Fibroblast of skin of back (primary cell): ENCODE measurements at places on chromosomes 4 and X.

DNA sequence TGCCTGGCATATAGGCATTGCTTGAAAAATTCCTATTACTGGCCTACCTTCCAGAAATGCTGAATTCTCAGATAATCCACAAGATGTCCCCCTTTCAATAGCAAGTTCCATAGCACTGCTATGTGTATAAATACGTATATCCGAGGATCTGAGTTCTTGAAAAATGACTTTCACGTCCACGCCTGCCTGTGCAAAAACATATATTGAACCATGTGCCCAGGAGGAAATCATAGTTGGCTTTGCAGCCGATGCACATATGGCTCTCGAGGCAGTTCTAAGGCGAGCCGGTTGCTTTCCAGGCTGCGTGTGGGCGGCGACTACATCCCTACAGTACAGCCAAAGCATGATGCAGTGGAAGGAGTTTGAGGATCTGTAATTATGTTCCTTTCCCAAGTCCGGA, 55.4 kb upstream of the ESX1 start:
- peak; percentile 35 for DNase-seq

GRCh38 chrX:46325312-46325877, 219.8 kb downstream of the ZNF674 start:
- peak; percentile 91 for DNase-seq

DNA sequence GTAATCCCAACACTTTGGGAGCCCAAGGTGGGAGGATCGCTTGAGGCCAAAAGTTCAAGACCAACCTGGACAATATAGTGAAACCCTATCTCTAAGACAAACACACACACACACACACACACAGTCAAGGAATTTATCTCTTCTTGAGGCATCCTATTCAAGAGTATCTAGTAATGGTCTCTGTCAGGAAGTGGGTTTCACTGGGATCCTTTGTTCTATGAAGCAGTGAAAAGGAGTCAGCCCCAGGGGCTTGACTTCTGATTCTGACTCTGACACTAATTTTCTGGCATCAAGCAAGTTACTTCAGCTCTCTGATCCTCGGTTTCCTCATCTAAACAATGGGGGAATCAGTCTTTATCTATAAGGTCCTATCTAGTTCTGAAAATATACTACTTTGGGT, 34.8 kb downstream of the UTP14A start:
- DNase-seq: no peak

GRCh38 chr4:25450491-25450901, 73.4 kb downstream of the ANAPC4 start:
- no peak for DNase-seq

DNA sequence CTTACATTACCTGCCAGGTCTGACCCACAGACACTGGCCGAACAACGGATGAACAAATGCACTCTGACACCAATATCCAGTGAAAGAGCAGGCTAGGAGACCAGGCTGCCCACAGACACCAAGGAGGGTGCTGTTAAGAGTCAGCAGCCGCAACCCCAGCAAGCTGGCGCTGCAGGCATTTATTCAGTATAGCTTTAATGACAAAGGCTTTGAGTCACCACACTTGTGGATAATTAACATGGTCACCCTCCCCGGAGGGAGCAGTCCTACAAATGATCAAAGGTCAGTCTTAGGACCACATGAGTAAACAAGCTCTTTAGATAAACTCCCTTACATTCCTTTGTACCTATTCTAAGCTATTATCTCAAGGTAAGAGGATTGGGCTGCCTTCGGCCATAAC, 368.5 kb upstream of the GRID2 start:
- no peak for DNase-seq

DNA sequence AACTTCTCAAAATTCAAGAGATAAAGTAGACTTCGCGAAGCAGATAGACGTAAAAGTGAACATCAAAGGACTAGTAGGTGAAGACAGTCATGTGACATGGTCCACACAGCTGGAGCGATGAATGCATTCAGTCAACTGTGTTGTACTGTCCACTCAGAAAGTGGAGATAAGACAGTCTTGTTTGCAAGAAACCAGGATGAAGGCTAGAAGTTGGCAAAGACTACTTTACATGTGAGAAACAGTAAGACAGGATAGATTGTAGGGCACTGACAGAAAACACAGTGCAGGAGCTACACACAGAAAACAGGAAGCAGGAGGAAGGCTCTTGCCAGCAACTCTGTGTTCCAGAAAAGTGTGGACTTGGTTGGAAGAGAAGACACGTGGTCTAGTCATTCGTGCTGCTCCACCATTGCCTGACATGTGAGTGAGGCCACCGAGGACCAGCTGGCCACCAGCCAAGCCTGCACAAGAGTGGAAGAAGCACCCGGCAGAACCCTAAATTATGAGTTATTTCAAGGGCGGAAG, 78.9 kb downstream of the FAT1 start:
- no peak for DNase-seq

DNA sequence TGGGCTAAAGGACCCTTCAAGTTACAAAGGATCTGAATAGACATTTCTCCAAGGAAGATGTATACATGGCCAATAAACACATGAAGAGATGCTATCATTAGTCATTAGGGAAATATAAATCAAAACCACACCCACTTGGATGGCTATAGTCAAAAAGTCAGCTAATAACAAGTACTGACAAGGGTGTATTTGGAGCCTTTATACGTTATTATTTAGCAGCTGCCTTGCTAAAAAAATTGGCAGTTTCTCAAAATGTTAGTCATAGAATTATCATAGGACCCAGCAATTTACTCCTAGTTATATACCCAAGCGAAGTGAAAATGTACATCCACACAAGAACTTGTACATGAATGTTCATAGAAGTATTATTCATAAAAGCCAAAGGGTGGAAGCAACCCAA, 112.7 kb upstream of the DUSP21 start:
- DNase-seq: no peak

DNA sequence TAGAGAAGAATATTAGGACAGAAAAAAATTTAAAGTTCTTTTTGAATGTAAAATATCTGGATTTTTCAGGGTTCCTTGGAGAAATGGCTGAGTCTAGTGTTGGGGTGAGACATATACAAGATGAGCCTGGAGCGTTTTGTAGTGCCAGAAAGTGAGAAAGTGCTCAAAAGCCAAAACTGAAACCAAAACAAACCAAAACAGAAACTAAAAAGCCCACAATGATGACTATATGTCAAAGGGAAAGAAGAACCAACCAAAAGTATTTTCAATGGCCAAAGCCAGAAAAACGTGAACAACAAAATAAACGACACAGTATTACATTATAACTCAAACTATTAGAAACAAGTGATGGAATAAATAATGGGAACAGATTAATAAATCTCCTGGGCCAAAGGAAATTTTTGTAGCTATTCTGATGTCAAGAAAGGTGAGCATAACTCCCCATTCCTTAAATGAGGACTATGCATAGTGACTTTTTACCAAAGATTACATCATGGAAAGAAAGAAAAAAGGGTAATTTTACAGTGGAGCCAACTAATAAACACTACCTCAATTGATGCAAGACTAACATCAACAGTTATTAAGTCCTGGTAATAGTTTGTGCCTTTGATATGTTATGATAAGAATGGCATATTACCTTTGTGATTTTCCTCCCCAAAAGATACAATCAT, 1137.6 kb downstream of the C4orf33 start:
- peak; percentile 7 for DNase-seq

- peak; percentile 44 for DNase-seq
Measured at GRCh38 chrX:139560221-139560620, 29.7 kb downstream of the F9 start.

GRCh38 chr4:142933207-142933606, 87.1 kb upstream of the INPP4B start:
- no peak for DNase-seq

DNA sequence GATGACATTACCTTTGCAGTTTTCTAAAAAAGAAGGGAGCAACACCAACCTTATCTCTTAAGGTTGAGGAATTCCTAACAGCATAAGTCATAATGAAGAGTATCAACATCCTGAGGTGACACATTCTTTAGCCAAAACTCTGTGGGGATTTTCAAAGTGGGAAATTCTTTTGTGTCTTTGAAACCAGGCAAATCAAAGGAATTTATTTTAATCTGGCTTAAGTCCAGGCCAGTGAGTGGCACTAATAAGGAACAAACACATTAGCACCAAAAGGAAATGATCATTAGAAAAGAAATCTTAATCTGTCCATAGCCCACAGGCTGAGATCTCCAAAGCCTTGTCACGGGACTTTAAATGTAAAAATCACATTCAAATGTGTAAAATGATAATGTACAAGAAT, 110.1 kb downstream of the LARP7 start:
- peak; percentile 9 for DNase-seq

DNA sequence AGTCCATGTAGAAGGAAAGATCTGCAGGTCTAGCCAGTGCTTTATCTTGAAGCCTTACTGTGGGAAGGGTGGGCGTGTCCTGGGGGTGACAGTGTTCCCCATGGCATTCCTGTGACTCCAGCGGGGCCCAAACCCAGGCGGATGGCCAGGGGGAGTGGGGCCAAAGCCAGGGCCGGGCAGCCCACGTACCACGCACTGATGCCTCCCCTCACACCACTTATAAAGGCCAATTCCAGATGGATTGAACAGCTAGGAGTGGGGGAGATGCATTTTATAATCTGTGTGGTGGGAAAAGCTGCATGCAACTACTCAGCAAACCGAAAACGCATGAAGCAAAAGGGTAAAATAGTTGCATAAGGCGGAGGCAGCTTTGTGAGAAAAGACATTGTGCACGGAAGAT, 36.4 kb downstream of the NELFA start:
- DNase-seq: no peak

GRCh38 chrX:83997781-83998180, 136.8 kb downstream of the CYLC1 start:
- no peak for DNase-seq

DNA sequence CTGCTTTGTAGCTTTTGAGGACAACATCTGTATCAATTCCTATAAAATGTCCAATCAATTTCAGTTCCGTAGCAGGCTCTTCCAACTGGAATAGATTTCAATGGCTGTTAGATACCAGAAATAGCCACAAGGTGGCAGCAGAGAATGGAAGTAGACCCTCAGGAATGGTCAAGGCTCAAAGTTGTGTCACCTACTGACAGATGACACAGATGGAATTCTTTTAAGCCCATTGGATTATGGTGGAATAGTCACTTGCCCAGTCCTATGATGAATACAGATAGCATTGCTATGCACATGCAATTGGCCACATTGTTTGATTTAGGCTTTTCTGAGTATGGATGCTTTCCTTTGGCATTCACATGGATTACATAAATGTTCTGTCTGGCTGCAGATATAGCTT, 130.4 kb upstream of the RADX start:
- DNase-seq: peak; percentile 53

DNA sequence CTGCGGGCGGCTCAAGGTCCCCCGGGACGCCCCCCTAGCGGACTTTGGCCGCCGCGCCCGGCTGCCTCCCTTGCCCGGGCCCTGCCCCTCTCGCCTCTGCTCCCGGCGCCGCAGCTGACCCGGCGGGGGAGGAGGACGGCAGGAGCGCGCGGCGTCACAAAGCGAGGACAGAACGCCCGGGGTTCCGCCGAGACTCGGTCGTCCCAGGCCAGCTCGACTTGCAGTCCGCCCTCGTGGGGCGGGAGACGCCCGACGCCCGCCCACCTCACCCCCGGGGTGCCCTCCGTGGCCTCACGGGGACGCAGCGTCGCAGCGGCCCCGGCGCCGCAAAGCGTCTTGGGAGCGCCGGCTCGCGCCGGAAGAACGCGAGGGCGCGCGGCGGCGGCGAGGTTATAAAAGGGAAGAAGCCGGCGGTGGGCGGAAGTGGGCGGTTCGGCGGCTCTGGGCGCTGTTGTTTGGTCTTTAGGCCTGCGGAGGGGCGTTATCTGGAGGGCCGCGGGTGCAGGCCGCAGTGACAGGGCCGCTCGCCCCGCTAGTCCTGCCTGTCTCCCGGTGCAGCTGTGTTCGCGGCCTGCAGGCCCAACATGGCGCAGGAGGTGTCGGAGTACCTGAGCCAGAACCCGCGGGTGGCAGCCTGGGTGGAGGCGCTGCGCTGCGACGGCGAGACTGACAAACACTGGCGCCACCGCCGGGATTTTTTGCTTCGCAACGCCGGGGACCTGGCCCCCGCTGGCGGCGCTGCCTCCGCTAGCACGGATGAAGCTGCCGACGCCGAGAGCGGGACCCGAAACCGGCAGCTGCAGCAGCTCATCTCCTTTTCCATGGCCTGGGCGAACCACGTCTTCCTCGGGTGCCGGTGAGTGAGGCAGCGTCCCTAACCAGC, at the start of gene CDKN2AIP:
Gene CDKN2AIP (plus strand): TSS at position 423 of the 883 bp plus-strand sequence. CDS start 162 bp downstream, at position 585.
- DNase-seq: peak; percentile 95

- DNase-seq: peak; percentile 72
Measured at GRCh38 chr4:41256740-41257256, at the start of gene UCHL1. Gene UCHL1, plus strand, starts transcription at chr4:41256928. Its CDS starts 49 bp downstream, at chr4:41256977.

DNA sequence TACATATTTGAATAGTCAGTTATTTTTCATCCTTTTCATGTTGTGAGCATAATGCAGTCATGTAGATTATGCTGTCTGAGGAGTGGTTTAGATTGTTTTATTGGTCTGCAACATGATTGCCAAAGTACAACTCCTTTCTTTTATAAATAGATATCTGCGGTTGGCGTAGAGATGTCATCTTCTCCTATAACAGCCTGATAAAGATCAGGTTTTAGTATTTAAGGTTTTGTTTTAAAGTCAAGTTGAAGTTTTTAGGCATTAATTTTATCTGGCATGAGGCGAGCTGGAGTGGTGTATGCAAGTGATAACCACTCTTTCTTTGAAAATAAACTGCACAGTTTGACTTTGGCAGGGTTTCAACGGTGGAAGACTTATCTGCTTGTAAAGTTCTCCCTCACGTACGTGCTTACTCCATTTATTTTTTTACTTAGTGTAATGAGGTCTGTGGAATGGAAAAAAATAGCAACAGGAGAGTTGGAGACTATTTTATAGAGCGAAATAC, 126.3 kb downstream of the FBXO8 start:
- no peak for DNase-seq

GRCh38 chrX:50638123-50638522, 167.5 kb upstream of the DGKK start:
- peak; percentile 12 for DNase-seq

DNA sequence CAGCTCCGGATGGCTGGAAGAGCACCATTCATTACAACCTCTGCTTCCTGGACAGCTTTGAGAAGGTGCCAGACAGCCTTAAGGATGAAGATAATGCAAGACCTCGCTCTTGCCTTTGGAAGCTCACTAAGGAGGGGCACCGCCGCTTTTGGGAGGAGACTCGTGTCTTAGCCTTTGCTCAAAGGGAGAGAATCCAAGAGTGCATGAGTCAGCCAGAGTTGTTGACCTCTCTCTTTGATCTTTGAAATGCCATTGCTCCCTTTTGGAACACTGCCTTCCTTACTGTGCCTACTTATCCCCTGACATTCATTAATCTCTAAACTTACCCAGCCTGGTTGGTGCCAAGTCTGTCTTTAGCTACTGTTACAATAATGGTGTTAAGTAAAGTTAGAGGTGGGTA, 1.2 kb downstream of the FOXR2 start:
- no peak for DNase-seq

GRCh38 chr4:150280081-150280895, 202.0 kb downstream of the DCLK2 start:
- DNase-seq: peak; percentile 95

DNA sequence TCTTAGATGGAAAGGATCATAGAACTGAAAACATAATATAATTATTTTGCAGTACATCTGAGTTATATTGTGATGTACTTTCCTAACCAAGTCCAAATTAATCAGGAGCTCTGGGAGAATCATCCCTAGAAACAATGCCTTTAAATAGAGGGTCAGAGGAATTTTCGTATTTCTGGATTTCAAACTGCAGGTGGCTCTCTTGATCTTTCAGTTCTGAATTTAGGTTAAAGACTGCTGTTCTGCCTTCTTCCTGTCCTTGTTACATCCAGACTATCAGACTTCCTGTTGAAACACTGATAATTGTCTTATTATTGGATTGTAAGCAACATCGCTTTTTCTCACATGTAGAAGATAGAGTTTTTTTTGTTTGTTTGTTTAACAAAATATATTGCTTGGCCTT, 142.7 kb downstream of the RPA4 start:
- DNase-seq: no peak
